ENCODE measurements at places on chromosomes 7 and 10.

- peak; percentile 99 for DNase-seq
These were observed 5.7 kb downstream of the ARPC1B start for GRCh38 chr7:99380032-99380822.

- DNase-seq: no peak
These were observed 475.3 kb upstream of the AUTS2 start for GRCh38 chr7:69122953-69123352.

DNA sequence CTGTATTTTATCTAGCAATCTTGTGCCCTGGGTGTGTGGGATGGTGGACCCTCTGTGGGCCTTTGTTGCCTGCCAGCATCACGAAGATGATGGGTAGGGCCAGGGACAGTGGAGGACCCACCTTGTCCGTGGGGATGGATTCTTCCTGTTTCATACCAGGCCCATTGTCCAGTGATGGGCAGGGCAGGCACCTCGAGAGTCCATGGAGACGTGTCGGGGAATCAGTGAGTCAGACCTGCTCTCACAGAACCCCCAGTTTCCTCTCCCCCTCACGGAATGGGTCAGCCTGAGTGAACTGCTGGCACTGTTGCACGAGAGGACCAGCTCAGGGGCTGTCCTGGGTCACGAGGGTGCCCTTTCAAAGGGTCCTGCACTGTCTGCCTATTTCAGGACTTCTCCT is 401.2 kb downstream of the RPS24 start:
- DNase-seq: no peak

DNA sequence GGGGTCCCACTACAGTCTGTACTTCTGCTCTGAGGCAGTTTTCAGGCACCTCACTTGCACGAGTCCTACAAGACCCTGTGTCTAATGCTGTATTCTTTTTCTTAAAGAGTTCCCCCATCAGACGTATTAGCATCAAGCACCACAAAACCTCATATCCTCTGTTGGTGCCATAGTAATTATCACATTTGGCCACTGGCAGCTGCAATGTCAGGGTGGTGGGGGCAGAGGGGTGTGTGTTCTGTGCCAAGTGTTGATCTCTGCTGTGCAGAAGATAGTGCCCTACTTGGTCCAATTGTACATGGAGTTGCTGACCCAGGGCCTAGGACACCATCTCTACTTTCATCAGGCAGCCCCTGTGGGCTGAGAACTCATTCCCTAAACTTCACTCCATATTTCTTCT is 20.0 kb upstream of the JAZF1 start:
- no peak for DNase-seq

DNA sequence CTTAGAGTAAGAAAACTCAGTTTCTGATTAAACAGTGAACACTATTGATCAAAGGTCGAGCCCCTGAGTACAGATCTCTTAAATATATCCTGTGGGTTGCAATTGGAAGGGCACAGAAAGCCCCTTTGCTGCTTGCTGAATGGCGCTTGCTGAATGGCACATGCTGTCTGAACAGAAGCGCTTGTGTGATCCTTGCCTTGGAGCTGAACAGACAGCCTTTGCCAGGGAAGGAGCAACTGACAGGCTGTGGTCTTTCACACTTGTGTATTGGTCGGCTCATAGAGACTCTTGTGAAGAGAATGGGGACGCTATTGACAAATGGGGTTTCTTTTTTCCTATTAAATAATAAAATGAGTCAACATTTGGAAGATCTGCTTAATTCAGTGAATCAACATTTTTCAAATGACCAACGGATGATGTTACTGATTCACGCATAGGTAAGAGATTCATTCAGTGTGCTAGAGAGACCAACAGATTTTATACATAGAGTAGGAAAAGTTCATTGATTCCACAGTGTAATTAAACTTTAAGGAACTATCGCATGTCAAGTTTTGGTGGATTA is 99.4 kb upstream of the TNS3 start:
- no peak for DNase-seq

DNA sequence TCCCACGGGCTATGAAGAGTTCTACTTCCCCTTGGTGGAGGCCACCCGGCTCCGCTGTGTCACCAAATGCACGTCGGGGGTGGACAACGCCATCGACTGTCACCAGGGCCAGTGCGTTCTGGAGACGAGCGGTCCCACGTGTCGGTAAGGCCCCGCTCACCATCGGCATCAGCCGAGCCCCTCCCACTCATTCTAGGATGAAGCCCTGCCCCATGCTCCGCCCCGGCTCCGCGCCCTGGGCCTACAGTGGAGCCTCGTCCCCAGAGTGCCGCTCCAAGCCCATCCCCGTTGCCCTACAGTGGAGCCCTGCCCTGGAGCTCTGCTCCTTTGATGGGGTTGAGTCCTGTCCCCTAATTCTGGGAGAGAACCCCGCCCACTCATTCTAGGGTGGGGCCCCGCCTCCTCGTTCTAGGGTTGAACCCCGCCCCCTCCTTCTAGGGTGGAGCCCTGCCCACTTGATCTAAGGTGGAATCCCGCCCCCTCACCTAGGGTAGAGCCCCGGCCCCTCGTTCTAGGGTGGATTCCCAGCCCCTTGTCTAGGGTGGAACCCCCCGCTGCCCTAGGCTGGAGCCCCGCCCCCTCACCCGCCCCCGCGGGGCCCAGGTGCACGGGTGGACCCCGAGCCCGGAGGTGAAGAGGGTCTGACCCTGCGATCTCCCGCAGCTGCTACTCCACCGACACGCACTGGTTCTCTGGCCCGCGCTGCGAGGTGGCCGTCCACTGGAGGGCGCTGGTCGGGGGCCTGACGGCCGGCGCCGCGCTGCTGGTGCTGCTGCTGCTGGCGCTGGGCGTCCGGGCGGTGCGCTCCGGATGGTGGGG is 3.4 kb upstream of the MUC12 start:
- peak; percentile 69 for DNase-seq

DNA sequence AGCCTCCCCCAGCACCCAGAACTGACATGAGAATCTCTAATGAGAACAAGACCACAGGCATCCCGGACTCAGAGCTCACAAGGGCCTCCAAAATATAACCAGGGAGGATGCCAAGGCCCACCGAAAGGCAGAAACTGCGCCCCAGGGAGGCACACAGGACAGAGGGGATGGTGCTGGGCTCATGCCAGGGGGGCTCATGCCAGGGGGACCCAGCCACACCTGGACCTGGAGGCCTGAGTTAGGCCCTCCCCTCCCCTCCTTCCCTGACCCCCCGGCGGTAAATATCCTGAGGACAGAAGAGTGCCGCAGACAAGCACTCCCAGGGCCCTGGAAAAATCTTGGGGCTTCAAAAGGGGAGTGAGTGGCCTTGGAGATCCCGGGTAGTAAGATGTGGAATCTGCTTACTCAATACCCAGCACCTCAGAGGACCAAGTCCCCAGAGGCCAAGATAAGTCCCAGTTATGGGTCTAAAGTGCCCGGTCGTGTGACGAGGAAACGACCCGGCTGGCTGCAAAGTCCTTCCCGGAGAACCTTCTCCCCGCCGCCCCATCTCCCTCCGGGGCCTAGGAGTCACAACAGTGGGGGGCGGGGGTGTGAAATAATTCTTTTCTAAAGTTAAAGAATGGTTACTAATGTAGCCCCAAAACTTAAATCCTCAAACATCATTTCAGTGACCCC is 11.9 kb downstream of the PDGFA start:
- no peak for DNase-seq

DNA sequence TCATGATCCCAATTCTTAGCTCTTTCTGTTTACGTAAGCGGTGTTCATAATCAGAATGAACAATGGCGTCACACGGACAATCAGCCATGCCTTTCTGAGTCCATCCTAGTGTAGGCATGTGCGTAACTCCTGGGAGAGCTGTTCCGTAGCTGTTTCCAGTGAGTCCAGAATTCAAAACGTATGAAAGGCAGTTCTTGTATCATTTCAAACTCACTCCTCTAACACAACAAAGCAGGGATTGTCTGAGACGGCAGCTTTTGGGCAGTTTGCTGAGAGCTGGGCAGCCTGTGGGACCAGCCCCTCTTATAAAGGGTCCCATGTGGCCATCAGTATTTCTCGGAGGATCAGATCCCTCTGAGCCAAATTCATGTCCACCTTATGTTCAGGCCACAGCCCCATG is 43.4 kb downstream of the PSPH start:
- DNase-seq: no peak

DNA sequence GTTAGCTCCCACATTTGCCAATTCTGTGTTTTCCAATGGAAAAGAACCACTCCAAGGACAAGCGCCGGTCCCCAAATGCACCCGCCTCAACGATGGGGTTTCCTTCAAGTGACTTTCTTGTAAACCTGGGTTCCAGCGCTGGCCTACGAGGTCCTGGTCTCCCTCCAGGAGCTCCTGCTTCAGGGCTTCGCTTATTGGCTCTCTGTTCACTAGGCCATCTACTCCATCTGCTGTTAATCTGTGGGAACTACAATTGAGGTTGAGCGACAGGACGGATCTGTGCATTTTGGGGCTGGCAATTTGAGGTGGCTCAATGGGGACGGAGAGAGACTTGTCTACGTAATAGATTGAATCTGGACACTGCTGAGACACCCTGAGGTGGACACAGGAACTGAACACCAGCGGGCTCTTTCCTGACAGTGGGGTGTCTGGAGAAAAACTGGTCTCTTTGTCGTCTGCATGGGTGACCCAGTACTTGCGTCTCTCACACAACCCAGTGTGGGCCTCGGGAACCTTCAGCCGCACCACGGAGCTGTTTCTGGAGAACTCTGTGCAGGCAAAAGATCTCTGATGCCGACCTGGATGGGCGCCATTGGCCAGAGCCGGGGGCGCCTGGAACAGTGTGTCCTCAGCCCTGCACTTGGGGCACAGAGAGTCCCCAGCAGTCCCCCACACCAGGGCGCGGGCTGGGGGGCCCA is 115.9 kb upstream of the ADAM12 start:
- DNase-seq: peak; percentile 53

DNA sequence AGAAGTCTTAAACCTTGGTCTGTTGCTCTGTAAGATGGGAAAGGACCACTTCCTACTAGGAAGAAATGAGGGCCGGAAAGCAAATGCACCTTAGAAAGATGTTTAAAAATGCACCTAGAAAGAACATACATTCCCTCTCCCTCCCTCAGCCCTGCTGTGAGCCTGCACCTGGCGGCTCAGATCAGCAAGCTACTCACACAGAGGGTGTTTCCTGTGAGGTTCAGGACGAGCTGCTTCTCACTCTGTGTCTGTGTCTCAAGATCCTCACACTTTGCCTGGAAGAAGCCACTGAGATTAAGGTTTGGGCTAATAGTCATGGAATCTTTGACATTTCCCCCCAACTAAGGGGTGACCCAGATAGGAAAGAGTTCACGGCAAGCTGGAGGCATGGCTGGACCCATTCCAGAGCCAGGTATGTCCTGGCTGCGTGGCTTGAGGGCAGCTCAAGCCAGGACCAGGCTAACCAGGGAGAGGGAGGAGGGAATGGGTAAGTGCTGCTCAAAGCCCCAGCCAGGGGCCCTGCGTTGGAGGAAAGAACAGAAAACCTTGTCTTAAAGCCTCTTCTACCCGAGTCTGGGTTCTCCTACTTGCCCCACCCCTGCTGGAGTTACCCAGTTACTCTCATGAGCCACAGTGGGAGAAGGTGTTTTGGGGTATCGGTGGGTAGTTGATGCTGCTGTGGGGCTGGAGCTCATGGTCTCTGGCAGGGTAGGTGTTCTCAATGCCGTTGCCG is 47.5 kb downstream of the PODXL start:
- no peak for DNase-seq

DNA sequence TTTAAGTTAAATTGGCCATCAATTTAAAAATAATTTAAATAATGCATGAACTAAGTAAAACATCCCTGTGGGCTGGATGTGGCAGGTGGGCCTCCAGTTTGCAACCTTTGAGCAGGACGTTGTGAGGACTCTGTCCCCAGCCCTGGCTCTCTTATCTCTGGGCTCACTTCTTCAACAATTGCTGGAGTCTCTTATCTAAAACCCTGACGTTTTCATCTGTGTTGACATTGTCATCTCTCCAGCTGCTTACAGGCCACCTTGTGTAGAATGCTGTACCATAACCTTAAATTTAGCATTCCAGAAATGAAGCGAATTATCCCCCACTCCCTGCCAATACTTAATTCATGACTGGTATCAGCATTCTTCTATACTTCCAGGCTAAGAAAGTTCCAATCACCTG is 3.2 kb upstream of the KIF5B start:
- DNase-seq: no peak

- DNase-seq: peak; percentile 43
These were observed 41.3 kb upstream of the SRPK2 start for GRCh38 chr7:105429746-105430612.

GRCh38 chr7:140610204-140611165 is 30.1 kb downstream of the DENND2A start:
- DNase-seq: no peak

GRCh38 chr10:132408367-132408781 is 11.4 kb downstream of the PWWP2B start:
- peak; percentile 50 for DNase-seq

DNA sequence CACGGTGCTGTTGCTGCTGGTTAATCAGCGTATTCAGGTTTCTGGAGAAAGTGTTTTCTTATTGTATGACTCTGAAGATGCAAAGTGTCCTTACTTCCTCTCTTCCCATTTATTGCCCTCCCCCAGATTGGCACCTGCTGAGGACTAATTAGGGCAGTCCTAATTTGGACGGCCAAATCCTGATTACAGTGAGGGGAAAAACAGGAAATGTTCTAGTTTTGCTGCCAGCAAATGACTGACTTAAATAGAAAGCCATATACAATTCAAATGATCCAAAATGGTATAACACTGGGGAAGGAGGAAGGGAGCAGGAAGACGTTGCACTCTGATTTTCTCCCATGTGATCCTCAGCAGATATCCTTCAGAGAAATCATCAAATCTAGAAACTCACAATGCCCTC is 222.4 kb upstream of the LRGUK start:
- no peak for DNase-seq

DNA sequence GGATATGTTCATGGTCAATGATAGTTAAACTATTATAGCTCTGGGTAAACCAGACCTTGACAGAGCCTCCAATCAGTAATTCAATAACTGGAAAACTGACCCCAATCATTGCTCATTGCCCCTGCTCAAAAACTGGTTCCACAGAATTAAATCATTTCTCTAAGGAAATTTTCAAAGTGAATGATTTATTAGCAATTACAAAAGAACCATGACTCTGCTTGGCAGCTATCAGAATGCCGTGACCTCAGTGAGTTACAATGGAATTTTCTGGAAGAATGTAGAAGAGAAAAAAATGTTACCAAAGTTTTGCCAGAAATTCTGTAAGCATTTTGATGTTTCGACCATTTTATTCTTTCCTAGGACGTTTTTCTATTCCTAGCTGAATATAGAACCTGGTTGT is 106.8 kb upstream of the APBB1IP start:
- no peak for DNase-seq

- DNase-seq: peak; percentile 49
These were observed 14.1 kb upstream of the TAS2R41 start for GRCh38 chr7:143463556-143463955.

DNA sequence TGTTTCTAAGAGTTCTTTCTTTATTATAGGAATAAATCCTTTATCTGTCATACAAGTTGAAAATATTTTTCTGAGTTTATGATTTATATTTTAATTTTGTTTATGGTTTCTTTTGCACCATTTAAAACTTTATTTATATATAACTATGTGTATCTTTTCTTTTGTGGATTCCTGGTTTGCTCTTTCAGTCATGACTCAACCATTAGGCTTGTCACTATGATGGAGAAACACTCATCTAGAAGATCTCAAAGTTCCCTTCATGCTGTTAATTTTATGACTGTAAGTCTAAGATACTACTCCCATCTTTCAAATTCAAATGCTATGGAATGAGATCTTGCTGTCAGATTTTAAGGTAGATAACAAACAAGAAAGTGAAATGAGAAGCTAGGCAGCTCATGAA is 199.5 kb downstream of the INHBA start:
- DNase-seq: no peak
